CD4-positive, CD25-positive, alpha-beta regulatory T cell (primary cell): ENCODE measurements at places on chromosomes 7 and 10. TPM values are rescaled to one million over a fixed set of nuclear protein-coding genes. Genes with fewer than 3 reads are reported as not detected.

NUB1 gene
- polyA plus RNA-seq, result 51.7 TPM

RPP38 gene
- 19.6 TPM for polyA plus RNA-seq

TRIM74 gene
- polyA plus RNA-seq, result not detected

CYP17A1 gene
- not detected for polyA plus RNA-seq

NRP1 gene
- polyA plus RNA-seq, result not detected

ZNF800 gene
- 47.0 TPM for polyA plus RNA-seq

IL15RA gene
- 9.1 TPM for polyA plus RNA-seq

SUN3 gene
- not detected for polyA plus RNA-seq

CPA2 gene
- not detected for polyA plus RNA-seq

CHAT gene
- not detected for polyA plus RNA-seq

ZNF716 gene
- not detected for polyA plus RNA-seq

NRG3 gene
- polyA plus RNA-seq, result not detected

SORCS1 gene
- polyA plus RNA-seq, result not detected

MMP21 gene
- not detected for polyA plus RNA-seq

FAM25A gene
- polyA plus RNA-seq, result not detected

TNPO3 gene
- polyA plus RNA-seq, result 34.6 TPM

NEUROD6 gene
- not detected for polyA plus RNA-seq

RBM20 gene
- polyA plus RNA-seq, result not detected

GALNT11 gene
- polyA plus RNA-seq, result 22.5 TPM

TMEM196 gene
- not detected for polyA plus RNA-seq

MSMB gene
- not detected for polyA plus RNA-seq

GPNMB gene
- not detected for polyA plus RNA-seq
